Sciatic nerve (tissue), 2 donors: ENCODE measurements at places on chromosomes 2 and 18.

DNA sequence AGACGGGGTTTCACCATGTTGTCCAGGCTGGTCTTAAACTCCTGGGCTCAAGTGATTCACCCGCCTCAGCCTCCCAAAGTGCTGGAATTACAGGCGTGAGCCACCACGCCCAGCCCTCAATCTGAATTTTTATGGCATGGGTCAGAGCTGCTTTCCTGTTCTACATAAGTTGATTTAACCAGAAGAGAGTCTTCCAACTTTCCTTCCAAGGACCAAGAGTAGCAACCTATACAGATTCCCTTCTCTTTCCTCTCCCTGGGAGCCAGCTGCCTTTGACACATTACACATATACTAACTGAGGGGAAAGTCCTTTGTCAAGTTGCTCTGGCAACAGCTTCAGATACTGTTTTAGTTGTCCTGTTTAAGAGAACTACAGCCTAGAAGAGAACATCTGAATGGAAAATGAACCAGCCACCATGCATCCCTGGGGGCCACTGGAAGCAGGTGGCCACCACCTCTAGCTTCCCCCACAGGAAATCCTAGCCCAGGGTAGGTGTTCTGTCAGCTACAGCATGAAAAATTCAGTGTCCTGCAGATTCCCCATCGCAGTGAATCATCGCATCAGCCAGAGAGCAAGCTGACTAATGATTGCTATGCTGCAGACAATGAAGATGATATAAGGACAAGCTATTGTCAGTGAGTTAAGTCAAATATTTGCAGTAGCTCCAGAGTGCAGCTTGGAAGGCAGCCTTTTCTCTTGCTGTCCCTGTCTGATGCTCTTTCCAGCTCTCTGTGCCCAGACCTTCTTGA lies 62.9 kb downstream of the POMC start:
- DNase-seq, result no peak

GRCh38 chr2:142286618-142287017 lies 155.8 kb upstream of the LRP1B start:
- no peak for DNase-seq

DNA sequence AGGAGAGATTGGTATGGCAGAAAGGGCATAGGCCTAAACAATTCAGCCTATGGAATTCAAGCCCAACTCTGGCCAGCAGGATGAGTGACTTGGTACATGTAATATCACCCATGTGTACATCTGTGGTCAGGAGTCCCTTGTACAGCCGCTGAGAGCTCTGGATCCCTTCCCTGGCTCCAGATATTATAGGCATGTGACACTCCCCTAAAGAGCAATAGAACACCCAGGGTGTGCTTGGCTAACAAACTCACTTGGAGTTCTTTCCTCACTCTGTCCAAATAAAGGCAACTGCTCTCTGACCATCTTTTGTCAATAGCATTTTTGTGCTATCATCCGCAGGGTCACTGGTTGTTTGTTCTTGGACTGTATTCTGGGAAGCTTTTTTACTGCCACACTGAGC lies 197.4 kb upstream of the NCKAP5 start:
- DNase-seq, result peak; percentile 65

DNA sequence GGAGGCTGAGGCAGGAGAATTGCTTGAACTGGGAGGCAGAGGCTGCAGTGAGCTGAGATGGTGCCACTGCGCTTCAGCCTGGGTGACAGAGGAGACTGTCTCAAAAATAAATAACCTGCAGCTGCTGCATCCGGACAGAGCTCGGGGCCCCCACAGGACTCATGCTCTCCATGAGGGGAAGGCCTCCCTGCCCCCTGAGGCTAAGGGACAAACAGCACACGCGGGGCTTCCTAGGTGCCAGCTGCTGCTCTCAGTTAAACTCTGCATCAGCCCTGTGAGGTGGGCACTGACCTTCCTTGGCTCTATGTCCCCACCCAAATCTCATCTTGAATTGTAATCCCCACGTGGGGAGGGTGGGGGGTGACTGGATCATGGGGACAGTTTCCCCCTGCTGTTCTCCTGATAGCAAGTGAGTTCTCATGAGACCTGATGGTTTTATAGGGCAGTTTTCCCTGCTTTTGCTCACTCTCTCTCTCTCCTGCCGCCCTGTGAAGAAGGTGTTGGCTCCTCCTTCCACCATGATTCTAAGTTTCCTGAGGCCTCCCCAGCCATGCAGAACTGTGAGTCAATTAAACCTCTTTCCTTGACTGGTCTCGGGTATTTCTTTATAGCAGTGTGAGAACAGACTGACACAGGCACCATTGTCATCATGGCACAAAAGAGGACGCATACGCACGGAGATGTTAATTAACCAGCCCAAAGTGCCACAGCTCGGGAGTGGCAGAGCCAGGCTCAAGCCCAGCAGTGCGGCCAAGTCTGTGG lies 49.9 kb upstream of the TAF1B start:
- no peak for DNase-seq

DNA sequence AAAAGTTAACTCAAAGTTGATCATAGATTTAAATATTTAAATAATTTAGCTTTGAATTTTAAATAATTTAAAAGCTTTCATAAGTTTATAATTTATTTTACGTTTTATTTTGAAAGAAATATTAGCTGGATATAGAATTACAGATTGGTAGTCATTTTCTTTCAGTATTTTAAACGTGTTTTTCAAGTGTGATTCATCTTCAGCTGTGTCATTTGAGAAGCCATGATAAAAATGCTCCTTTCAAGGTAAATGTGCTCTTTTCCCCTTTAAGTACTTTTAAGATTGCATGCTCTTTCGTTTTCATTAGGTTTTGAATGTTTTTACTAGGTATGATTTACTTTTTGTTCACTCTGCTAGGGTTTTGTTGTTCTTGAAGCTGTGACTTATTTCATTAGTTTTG lies 116.8 kb upstream of the FIGN start:
- DNase-seq, result no peak

DNA sequence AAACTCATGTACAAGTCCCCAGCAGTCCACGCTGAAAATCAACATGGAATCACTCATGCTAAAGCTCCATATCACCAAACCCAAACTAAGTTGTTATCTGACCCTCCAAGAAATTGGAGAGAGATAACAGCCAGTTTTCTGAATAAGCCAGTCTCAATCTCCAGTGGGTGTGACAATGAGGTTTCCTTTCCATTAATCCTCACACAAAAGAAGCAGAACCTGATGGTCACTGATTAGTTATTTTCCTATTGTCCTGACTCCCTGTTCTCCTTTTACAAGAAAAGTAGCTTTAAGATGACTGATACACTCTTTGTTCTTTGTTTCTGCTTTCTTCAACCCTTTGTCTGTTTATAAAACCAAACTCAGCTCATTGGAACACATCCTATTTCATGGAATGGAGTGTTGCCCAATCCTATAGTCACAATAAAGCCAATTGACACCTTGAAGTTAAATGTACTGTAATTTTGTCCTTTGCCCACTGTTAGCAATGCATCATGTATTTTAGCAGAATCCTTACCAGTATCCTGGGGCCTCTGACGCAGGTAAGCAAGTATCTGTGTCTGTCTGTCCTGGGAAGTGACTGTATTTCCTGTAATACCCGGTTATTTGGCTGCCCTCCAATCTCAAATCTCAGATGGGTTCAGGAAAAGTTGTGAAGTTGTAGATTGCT lies 30.6 kb upstream of the SH3RF3 start:
- DNase-seq, result no peak

DNA sequence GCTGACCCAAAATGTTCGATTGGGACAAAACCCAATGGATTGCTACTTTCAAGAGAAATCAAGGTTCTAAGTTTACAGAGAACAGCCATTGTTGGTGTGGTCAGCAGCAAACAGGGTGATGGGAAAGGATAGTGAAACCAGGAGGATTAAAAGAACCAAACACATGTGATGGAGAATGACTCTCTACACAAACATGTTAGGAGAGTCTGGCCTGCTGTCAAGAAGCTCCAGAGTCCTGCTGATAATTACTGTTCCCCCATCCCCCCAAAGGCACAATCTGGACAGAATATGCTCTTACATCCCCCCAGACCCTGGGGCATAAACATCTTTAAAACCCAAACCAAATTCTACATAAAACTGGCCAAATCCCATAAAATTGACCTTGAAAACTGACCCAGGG lies 32.0 kb upstream of the ACYP2 start:
- no peak for DNase-seq

GRCh38 chr2:21260311-21260710 lies 136.5 kb downstream of the TDRD15 start:
- DNase-seq, result no peak

DNA sequence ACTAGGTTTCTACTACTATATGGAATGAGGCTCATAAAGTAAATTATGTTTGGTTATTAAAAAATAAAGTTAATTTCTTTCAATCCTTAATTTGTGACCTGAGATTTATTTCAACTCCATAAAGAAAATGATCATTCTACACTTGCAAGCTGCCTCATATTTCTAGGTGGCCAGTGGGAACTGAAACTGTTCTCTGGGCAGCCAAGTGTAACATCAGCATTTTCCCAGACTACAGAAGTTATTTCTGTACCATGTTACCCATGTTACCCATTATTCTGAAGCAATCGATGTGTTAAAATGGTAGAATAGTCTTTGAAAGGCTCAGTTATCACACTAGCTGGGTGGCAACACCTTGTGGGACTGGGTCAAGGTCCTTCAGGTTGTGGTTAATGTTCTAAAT lies 139.3 kb upstream of the FBXO11 start:
- no peak for DNase-seq

- no peak for DNase-seq
These were observed 136.8 kb downstream of the NEDD4L start for GRCh38 chr18:58180738-58181353.

DNA sequence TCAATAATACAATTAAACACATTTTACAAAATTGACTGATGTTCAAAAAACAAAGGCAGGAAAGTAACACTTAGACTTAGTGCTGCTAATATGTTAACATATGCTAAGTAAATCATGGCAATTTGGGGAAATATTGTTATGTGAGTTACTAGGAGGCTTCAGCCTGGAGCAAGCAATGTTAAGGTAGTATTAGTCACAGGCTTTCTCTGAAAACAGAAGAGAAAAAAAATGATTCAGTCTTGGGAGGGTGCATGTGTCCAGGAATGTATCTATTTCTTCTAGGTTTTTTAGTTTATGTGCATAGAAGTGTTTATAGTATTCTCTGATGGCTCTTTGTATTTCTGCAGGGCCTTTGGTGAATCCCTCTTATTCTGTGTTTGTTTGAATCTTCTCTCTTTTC lies 345.8 kb upstream of the TFPI start:
- DNase-seq, result no peak
